Stimulated activated CD4-positive, alpha-beta T cell treated with anti-CD3 and anti-CD28 coated beads, Interleukin-4, amount 100 ng/mL, for 4 hours (primary cell): ENCODE measurements at places on chromosomes 6 and 20.

GRCh38 chr6:80329496-80329895 lies 223.0 kb downstream of the BCKDHB start:
- DNase-seq = no peak

GRCh38 chr6:149918151-149918905 lies 4.6 kb downstream of the RAET1G start:
- no peak for DNase-seq

- DNase-seq = no peak
Observed at GRCh38 chr6:130034378-130035146, 16.2 kb downstream of the L3MBTL3 start.

- DNase-seq = no peak
Observed at GRCh38 chr20:24960861-24961260, 11.8 kb downstream of the CST7 start.

DNA sequence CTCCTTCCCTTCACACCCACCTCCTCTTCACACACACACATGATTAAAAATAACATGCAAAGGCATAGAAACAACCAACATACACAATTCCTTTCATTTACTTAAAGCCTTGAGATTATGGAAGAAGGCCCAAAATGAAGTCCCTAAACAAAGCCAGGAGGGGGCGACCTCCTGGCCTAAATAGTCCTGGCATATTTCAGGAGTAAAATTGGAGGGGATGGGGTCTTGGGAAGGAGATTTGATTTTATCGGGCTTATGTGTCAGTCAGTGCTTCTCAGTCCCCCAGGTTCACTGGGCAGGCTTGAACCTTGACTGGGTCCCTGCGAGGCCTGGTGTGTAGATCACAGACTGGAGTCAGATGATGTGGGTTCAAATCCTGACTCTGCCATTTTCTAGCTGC lies 266.4 kb downstream of the SAMD5 start:
- DNase-seq = no peak
